ENCODE measurements at places on chromosomes 5 and 9. TPM values are rescaled to one million over a fixed set of nuclear protein-coding genes. Genes with fewer than 3 reads are reported as not detected.

- no peak for DNase-seq
Observed at GRCh38 chr5:143554918-143555477, 151.5 kb upstream of the NR3C1 start.

GRCh38 chr5:127761869-127762268 is 58.7 kb downstream of the CCDC192 start:
- no peak for DNase-seq

DNA sequence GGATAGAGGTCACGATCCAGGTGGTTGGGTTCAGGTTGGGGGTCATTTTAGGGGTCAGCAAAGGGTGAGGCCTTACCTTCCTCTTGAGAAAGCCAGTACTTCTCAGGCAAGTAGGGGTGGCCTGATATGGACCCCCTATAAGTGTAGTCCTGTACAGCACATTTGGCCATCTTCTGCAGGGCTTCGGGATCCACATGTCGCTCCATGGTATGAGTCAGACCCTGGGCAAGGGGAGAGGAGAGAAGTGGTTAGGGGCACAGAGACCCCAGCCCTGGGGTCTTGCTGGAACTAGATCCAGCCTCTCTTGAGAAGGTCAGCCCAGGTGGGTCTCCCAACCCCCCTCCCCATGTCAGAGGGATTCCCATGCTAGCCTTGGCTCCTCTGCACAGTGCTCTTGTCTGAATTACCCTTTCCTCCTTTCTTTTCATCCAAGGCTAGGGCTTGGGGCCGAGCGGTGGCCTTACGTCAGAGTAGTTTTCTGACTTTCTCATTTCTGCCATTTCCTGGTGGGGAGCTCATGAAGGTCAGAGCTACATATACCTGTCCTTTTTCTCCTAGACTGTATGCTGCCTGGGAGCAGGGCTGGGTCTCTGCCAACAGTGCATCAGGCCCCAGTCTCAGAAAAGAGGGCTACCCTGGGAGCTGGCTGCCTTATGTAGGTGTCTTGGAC is 9.0 kb upstream of the MYORG start:
- no peak for DNase-seq

DNA sequence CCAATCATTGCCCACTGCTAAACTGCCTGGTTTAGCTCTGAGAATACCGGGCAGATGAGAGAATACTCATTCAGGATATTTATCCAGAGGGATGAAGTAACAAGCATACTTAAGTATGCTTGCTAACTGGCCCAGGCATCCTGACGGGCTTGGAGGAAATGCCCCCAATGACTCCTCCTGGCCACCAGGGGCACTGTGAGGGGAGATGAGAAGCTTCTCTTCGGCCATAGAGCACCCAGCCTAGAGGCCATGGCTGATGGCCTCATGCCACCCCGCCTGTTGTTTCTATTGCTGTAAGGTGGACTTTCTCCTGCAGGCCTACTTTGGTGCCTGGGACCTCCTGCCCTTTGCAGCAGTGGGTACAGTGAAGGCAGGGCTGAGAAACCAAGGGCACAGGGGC is 134.5 kb upstream of the FSTL4 start:
- no peak for DNase-seq

DNA sequence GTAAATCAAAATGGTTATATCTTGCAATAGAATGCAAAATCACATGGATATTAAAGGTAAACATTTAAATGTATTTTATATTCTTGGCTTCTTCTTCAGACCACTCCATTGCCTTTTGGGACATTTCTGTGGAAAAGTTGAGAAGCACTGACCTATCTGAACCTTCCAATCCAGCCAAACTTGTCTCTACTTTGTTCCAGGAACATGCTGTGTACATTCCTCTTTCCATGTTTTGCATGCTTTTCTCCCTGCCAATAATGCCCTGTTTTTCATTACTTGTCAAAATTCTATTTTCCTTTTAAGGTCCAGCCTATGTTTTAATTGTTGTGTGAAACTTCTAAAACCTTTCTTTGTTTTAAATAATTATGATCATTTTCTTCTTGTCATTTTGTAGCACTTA is 28.3 kb downstream of the JAK2 start:
- no peak for DNase-seq

GRCh38 chr5:172939071-172939470 is 20.2 kb upstream of the RPL26L1 start:
- no peak for DNase-seq

GRCh38 chr5:165139721-165140120 is 1634.3 kb downstream of the MAT2B start:
- DNase-seq, result no peak

- DNase-seq, result no peak
Observed at GRCh38 chr9:133973111-133973790, 18.9 kb downstream of the VAV2 start.

DNA sequence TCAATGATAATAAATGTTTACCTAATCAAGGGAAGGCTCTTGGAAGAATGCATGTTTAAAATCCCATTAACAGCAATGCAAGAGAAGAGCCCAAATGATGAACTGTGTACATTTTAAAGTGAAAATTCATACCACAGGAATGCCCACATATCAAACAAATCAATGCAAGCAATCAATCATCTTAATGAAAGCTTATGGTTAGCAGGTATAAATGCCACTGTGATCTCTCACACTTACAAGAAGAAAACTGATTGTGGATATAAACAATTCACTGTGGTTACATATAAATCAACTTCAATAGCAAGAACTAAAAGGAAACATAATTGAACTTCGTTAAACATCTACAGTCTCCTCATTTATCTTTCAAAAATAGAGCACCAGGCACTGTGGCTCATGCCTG is 161.0 kb upstream of the RORB start:
- no peak for DNase-seq

GRCh38 chr5:1667648-1668140 is 131.9 kb downstream of the MRPL36 start:
- no peak for DNase-seq

DNA sequence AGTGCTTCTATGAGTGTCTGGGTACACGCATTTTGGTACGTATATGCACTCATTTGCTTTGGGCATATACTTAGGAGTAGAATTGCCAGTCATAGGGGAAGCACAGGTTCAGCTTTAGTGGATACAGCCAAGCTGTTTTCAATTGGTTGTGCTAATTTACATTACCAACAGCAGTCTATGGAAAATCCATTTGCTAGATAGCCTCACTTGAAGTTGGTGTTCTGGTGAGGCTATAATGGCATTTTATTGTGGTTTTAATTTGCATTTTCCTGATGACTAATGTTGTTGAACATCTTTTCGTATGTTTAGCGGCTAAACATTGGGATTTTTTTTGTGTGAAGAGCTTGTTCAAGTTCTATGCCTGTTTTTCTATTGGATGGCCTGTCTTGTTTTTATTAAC is 76.8 kb upstream of the ANKH start:
- DNase-seq, result no peak

DNA sequence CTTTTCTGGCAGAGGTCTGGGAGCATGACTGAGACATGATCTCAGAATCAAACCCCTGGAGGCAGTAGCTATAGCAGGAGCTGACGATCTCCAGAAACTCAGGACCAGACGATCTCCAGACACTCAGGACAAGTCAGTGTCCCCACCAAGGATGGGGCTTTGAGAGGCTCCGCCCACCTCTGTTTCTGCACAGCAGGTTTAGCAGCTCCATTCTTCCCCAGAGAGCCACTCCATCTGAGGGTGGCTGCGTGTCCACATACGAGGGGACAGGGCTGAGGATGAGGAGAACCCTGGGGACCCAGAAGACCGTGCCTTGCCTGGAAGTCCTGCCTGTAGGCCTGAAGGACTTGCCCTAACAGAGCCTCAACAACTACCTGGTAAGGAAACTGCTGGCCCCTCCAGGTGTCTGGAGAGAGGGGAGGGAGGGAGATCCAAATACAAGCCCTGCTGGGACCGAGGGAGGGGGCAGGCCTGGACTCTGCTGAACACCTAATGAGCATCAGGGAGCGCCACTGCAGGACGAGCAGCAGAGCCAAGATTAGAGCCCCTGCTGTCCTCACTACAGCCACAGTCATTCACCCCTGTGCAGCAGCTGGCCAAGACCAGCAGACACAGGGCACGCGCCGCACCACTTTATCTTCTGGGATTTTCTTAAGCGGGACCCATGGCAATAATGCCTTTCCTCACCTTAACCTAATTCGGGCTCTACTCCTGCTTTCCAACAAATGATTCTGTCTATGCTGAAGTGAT is at the start of gene GABRP:
Gene GABRP (plus strand): TSS at position 228 of the 750 bp plus-strand sequence. CDS start 4,891 bp downstream, outside the sequence.
- no peak for DNase-seq

- DNase-seq, result no peak
Observed at GRCh38 chr5:98248949-98249348, 524.5 kb upstream of the RGMB start.

DNA sequence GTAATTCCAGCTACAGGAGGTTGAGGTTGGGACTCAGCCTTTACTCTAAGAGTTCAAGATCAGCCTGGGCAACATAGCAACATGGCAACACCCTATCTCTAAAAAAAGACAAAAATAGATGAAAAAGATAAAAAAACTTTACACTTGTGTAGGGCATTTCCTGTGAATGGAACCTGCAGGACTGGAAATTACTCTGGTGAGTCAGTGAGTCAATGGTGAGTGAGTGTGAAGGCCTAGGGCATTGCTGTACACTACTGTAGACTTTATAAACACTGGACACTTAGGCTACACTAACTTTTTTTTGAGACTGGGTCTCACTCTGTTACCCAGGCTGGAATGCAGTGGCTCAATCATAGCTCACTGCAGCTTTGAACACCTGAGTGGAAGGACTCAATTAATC is 19.5 kb upstream of the ARSI start:
- no peak for DNase-seq

- no peak for DNase-seq
Observed at GRCh38 chr5:6702633-6703032, 10.6 kb upstream of the TENT4A start.

DNA sequence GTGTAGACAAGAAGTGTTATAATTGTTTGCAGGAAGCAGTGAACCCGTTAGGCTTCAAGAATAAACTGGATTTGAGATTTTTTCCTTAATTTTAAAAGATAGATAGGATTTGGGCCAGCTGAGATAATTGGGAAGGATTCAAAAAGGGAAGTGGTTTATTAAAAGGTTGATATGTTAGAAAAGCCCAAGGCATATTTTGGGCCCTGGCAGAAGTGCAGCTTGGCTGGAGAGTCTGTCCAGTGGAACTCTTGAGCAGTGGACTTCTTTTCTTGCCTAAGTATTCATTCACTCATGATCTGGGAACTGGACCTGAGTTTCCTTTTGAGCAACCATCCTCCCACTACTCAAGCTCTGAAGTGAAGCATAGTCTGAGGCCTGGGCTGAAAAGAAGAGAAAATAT is 433.4 kb downstream of the ZSWIM6 start:
- no peak for DNase-seq

The CANX gene
- total RNA-seq, result 422 TPM

The GCNT1 gene
- 9.1 TPM for total RNA-seq

The PCDHA5 gene
- 0.69 TPM for total RNA-seq

The PCSK5 gene
- total RNA-seq, result 25.4 TPM

The SGCD gene
- total RNA-seq, result 106 TPM

The VLDLR gene
- total RNA-seq, result 39.2 TPM

The CPLANE1 gene
- 89.6 TPM for total RNA-seq

Data from urinary bladder (tissue), 4 donors.